Stimulated activated CD8-positive, alpha-beta memory T cell treated with anti-CD3 and anti-CD28 coated beads, Interleukin-12 subunit alpha, Interleukin-12 subunit beta, amount 100 ng/mL, for 4 hours (primary cell): ENCODE measurements at places on chromosomes 16 and 17.

DNA sequence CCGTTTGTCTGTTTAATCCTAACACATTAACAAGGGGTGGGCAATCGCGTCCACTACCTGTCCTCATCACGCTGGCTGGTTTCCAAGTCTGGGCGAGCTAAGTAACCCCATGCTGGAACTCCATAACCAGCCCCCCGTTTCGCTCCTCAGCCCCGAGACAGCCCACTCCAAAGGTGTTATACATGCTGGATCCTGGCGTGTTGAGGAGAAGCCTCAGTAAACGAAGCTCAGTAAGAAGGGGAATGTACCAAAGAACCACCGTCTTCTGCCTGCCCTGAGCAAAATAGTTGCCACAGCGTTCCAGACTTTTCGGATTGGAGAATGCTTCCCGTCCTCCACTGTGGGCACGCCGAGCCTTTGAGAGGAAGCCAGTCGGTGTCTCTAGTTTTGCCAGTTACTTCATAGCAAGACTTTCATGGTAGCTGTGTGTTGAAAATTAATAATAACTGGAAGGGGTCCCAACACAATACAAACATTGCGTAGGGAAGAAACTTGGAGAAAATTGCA, 16.1 kb upstream of the C17orf78 start:
- no peak for DNase-seq

GRCh38 chr17:60598001-60598736, 1.8 kb upstream of the PPM1D start:
- no peak for DNase-seq

- DNase-seq: no peak
Observed at GRCh38 chr17:50833510-50834428, 1.6 kb upstream of the WFIKKN2 start.

GRCh38 chr16:56193951-56194726, 2.9 kb downstream of the GNAO1 start:
- DNase-seq: no peak

DNA sequence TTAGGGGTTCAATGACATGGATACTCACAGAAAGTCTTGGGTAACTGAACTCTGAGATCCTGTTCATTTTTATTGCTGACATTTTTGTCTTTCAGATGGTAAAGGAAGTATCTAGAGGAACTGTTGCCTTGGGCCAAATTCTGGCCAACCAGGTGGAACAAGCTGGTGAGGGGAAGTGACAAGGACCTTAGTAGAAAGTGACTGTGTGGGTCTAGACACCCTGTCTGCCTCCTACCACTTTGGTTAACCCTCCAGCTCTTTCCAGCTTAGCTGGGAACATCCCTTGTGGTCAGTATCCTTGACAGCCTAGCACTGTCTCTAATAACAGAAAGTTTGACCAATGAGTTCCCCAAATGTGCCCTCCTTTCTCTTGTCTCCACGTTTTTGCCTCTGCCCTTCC, 28.8 kb upstream of the PRKCB start:
- no peak for DNase-seq

DNA sequence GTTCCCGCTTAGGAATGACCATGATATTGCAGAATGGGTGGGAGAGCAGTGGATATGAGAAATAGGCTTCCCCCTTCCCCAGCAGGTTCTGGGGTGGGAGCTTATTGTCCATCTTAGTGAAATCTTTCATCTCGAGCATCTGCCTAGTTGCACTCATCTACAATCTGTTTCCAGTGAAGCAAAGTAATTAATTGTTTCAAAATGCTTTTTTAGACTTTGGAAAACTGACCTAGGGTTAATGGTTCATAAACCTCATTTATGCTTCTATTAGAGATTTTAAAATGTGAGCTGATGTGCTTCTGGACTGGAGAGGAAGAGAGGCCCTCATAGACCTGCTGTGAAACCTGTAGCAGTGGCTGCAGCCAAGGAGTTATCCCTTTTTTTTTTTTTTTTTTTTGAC, 247.7 kb upstream of the XYLT1 start:
- DNase-seq: no peak

DNA sequence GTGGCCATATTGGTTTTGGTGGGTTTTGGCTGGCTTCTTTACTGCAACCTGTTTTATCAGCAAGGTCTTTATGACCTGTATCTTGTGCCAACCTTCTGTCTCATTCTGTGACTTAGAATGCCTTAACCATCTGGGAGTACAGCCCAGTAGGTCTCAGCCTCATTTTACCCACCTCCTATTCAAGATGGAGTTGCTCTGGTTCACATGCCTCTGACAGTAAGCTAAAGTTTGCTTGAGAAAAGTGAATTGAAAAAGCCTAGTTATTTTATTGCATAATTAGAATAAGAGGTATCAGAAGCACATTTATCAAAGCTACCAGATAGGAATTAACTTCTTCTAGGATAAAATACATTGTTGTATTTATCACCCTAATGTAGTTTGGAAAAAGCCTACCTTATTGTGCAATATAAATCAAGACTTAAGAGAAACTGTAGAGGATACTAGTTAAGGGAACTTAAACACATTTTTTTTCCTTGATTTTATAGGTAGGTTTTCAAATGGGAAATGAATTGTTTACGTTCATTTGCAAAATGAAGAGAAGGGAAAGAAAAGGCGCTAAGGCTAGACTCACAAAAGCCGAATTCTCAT, 202.3 kb upstream of the KCNJ16 start:
- no peak for DNase-seq
